ENCODE measurements at places on chromosomes 1 and 21. TPM values are rescaled to one million over a fixed set of nuclear protein-coding genes. Genes with fewer than 3 reads are reported as not detected.

The S100A8 gene
- not detected for total RNA-seq

The ODR4 gene
- total RNA-seq = 15.8 TPM

The ILDR2 gene
- total RNA-seq = 0.14 TPM

The SDC3 gene
- total RNA-seq = 60.0 TPM

The ATAD3B gene
- 26.9 TPM for total RNA-seq

The TM2D1 gene
- total RNA-seq = 41.8 TPM

The SLC26A9 gene
- total RNA-seq = not detected

The ACKR1 gene
- not detected for total RNA-seq

The TMEM59 gene
- 345 TPM for total RNA-seq

The HTR6 gene
- total RNA-seq = not detected

The GBP3 gene
- 38.3 TPM for total RNA-seq
